ENCODE measurements at places on chromosomes 3 and 15.

DNA sequence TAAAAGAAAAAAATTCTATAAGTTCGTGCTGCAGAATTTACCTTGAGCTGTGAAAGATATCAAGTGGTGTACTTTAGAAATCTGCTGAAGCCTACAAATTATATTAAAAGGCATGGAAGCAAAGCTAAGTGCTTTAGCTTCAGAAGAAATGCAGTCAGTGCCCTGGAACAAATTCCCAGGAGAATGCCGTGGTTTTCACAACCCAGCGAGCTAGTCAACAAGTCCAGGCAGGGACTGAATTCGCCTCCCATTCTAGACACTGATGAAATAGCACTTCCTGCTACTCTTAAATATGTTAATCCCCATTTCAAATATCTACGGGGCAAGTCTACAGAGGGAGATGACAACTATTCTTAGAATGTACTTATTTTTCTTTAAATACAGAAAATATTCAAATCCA lies 326.4 kb upstream of the IGF1R start:
- no peaks in the 10 kb centered on the region for H3K4me1 ChIP-seq
- no peaks in the 10 kb centered on the region for H3K36me3 ChIP-seq
- no peak overlapping the region for H3K4me3 ChIP-seq
- no peak for DNase-seq
- H3K27me3 ChIP-seq: peaks cover 1% of the 10 kb centered on the region

GRCh38 chr3:36903119-36903882 lies 41.6 kb downstream of the TRANK1 start:
- DNase-seq: peak; percentile 42
- H3K4me3 ChIP-seq: peak overlapping the region; percentile 1
- peaks cover 5% of the 10 kb centered on the region for H3K36me3 ChIP-seq

GRCh38 chr15:71802770-71803169 lies 7.6 kb upstream of the NR2E3 start:
- no peaks in the 10 kb centered on the region for H3K36me3 ChIP-seq
- peak; percentile 62 for DNase-seq
- no peaks in the 10 kb centered on the region for H3K4me1 ChIP-seq

- no peak for DNase-seq
- no peak overlapping the region for H3K27ac ChIP-seq
- peaks cover 51% of the 10 kb centered on the region for H3K36me3 ChIP-seq
- H3K27me3 ChIP-seq: no peaks in the 10 kb centered on the region
Measured at GRCh38 chr3:88101142-88101541, 42.1 kb downstream of the ZNF654 start.

DNA sequence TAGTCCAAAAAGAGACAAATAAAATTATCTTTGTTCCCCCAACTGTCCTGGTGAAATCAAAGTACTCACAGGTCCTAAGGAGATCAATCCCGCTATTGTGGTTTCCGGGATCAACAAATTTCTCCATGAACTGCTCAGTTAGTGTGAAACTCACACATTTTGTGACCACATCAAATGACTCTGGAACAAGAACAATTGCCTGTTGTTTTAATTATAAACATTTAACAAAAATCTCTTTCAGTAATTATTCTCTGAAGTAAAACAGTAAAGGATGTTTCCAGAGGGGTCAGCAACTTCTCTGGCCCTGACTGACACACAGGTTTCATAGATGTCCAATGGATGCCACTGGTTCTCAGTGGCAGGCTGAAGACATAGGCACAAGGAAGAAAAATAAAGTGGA lies 3.9 kb downstream of the CLDND1 start:
- H3K4me3 ChIP-seq: peak overlapping the region; percentile 89
- no peaks in the 10 kb centered on the region for H3K27me3 ChIP-seq
- DNase-seq: no peak
- H3K4me1 ChIP-seq: peaks cover 65% of the 10 kb centered on the region
- peaks cover 73% of the 10 kb centered on the region for H3K36me3 ChIP-seq

GRCh38 chr15:68126396-68126795 lies 72.3 kb downstream of the PIAS1 start:
- H3K27me3 ChIP-seq: no peaks in the 10 kb centered on the region
- no peak for DNase-seq
- H3K4me3 ChIP-seq: no peak overlapping the region
- no peak overlapping the region for H3K27ac ChIP-seq
- H3K36me3 ChIP-seq: peaks cover 14% of the 10 kb centered on the region

GRCh38 chr3:34248352-34248751 lies 449.9 kb downstream of the PDCD6IP start:
- no peaks in the 10 kb centered on the region for H3K36me3 ChIP-seq
- peak; percentile 11 for DNase-seq

DNA sequence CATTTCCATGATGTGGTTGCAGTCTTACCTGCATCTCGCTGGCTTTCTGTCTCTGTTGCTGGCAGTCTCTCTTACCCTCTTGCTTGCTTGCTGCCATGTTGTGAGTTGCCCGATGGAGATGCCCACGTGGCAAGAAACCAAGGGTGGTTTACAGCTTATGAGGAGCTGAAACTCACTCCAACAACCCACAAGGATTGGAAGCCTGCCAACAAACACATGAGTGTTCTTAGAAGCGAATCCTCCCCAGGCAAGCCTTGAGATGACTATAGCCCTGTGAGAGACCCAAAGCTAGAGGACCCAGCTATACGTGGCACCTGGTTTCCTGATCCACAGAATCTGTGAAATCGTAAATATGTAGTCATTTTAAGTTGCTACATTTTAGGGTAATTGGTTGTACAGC lies 490.9 kb upstream of the ADAMTS9 start:
- no peak overlapping the region for H3K4me3 ChIP-seq
- no peak for DNase-seq
- no peak overlapping the region for H3K27ac ChIP-seq

DNA sequence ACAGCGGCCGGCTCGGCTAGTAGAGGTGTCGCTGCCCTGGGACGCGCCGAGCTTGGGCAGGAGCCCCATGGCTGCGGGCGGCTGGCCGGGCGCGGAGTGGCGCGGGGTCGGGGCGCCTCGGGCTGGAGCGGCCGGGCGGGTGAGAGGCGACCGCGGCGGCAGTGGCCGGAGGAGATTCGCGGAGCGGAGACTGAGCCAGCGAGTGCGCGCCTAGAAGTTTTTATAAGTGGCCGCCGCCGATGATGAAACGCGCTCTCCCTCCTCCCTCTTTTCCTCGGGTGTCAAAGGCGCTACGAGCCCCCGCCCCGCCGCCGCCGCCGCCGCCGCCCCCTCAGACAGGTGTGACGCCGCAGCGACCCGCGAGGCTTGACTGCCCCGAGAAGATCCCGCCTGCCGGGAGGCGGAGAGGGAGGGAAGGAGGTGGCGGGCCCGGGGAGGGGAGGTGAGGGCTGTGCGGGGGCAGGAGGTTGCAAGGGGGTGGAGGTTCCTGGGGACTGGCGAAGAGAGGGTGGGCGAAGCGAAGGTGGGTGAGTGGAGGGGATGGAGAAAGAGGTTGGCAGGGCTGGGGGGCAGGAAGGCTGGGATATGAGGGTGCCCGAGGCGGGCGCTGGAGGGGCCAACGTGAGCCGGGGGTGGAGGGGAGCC lies at the start of gene SLCO2A1:
Gene SLCO2A1 (minus strand): TSS at position 192 of the 645 bp plus-strand sequence. CDS start 123 bp downstream, at position 69.
- H3K4me1 ChIP-seq: peaks cover 2% of the 10 kb centered on the region
- no peak within 1 kb of the TSS for H3K27ac ChIP-seq
- peak; percentile 63 for DNase-seq
- H3K4me3 ChIP-seq: peak within 1 kb of the TSS; percentile 66
- H3K36me3 ChIP-seq: no peaks in the 10 kb centered on the region

GRCh38 chr3:100603469-100603868 lies 5.9 kb upstream of the ADGRG7 start:
- DNase-seq: peak; percentile 10
- H3K27me3 ChIP-seq: peaks cover 2% of the 10 kb centered on the region
- H3K4me1 ChIP-seq: peaks cover 15% of the 10 kb centered on the region
- H3K27ac ChIP-seq: peak overlapping the region; percentile 73
- no peaks in the 10 kb centered on the region for H3K36me3 ChIP-seq
- peak overlapping the region; percentile 54 for H3K4me3 ChIP-seq

- H3K27ac ChIP-seq: no peak overlapping the region
- no peaks in the 10 kb centered on the region for H3K27me3 ChIP-seq
- no peaks in the 10 kb centered on the region for H3K4me1 ChIP-seq
- no peaks in the 10 kb centered on the region for H3K36me3 ChIP-seq
- H3K4me3 ChIP-seq: no peak overlapping the region
Measured at GRCh38 chr3:80734483-80734882, 966.7 kb upstream of the ROBO1 start.

DNA sequence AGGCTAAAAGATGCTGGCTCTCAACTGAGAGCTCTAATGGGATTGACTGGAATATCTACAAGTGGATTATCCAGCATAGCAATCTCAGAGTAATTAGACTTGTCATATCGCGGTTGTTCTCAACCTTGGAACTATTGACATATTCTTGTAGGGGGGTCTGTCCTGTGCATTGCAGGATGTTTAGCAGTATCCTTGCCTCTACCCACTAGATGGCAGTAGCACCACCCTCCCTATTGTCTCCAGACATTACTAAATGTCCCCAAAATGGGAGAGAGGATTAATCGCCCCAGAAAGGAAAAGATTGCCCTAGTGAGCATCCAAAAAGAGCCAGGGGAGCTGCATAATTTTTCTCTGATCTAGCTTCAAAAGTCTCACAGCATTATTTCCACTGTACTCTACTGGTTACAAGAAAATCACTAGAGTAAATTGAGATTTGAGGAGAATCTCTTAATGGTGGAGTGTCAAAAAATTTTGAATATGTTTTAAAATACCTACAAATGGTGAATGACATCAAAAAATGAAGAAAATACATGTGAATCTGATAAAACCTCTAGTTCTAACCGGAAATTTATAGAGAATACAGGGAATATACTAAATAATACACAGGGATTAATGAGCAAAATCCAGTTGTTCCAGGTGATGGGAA lies 388.2 kb upstream of the AGTR1 start:
- no peaks in the 10 kb centered on the region for H3K4me1 ChIP-seq
- H3K27me3 ChIP-seq: no peaks in the 10 kb centered on the region
- no peak overlapping the region for H3K27ac ChIP-seq
- H3K4me3 ChIP-seq: no peak overlapping the region

DNA sequence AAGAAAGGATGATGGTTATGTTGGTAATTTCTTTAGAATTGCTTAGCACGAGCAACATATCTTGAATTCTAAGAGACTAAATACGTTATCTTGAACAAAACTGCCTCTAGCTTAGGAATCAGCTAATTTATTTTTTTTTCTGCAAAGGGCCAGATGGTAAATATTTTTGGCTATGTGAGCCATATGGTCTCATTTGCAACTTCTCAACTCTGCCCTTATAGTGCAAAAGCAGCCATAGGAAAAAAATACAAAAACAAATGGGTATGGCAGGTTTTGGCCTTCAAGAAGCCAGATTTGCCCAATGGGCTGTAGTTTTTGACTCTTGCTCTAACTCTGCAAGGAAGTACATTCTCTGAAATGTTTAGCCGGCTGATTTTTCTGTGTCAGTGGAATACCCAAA lies 11.9 kb downstream of the OXSM start:
- H3K36me3 ChIP-seq: no peaks in the 10 kb centered on the region
- no peak overlapping the region for H3K27ac ChIP-seq
- no peak for DNase-seq

DNA sequence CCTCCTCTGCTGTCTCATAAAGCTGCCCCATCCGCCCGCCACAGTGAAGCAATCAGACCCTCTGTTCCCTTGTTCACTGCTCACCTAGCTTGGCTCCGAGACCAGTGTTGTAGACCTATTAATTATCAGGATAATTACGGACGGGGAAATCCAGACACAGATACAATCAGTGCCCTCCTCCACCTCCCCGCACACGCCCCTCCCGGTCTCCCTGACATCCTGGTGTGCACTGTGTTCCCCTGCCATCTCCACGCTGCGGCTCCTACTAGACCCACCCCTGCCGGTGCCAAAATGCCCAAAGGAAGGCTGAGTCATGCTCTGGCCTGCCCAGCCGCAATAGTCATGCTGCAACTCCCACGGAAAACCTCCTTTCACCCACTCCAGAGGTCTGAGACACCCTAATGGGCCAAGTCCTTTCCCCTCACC lies 277.3 kb upstream of the TLE3 start:
- H3K4me1 ChIP-seq: no peaks in the 10 kb centered on the region
- no peaks in the 10 kb centered on the region for H3K36me3 ChIP-seq
- H3K27ac ChIP-seq: no peak overlapping the region
- peaks cover 11% of the 10 kb centered on the region for H3K27me3 ChIP-seq

- DNase-seq: no peak
- H3K27me3 ChIP-seq: no peaks in the 10 kb centered on the region
- H3K4me1 ChIP-seq: peaks cover 2% of the 10 kb centered on the region
- H3K4me3 ChIP-seq: no peak overlapping the region
- no peak overlapping the region for H3K27ac ChIP-seq
- H3K36me3 ChIP-seq: no peaks in the 10 kb centered on the region
Measured at GRCh38 chr15:51759557-51760070, 8.2 kb downstream of the TMOD2 start.

- H3K4me1 ChIP-seq: no peaks in the 10 kb centered on the region
- no peak overlapping the region for H3K4me3 ChIP-seq
- no peak for DNase-seq
- peaks cover 37% of the 10 kb centered on the region for H3K36me3 ChIP-seq
Measured at GRCh38 chr3:45406772-45407171, 18.4 kb downstream of the LARS2 start.

DNA sequence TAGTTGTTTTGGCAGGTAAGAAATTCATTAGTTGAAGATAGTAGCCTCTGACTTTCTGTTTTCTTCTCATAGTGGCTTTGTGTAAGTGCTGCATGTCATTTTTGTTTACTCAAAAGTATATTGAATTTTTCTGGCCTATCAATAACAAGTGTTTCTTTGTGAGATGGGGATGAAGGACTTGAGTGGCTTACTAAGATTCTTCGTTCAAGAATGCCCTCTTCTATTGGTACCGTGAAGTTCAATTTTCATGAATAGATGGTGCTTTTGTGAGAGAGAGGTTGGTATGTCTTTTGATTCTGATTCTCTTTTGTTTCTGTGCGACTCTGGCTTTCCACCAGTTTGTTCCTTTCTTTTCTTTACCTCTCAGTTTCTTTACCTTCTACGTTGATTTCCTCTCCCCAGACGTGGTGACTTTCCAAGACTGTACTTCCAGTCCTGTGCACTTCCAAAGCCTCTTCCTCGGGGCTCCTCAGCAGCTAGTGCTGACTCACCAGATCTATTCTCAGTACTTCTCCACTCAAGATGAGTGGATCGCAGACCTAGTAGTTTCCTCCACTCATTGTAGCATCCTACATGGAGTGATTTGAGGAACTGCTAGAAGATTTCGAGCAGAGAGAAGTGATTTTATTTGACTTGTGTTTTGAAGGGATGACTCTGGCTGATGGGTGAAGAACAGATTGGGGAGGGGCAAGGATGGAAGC lies 82.0 kb upstream of the EPHB3 start:
- H3K36me3 ChIP-seq: no peaks in the 10 kb centered on the region
- no peak overlapping the region for H3K4me3 ChIP-seq
- DNase-seq: no peak
- H3K4me1 ChIP-seq: no peaks in the 10 kb centered on the region
- peaks cover 22% of the 10 kb centered on the region for H3K27me3 ChIP-seq

DNA sequence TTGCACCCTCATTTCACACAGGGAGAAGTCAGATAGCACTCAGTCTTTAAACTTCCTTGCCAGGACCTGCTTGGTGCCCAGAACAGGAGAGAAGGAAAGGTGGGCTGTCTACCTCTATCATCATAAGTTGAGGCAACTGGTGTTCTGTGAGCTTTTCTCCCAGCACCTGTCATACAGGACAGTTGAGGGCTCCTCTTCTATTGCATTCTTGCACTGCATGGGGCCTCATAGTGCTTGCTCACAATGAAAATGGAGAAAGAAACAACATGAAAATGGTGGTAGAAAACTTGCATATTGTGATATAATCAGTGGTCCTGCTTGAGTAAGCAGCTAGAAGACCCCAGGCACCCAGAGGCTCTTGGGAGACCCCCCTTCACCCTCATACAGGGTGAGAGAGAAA lies 311.7 kb upstream of the GOLIM4 start:
- H3K4me1 ChIP-seq: no peaks in the 10 kb centered on the region
- H3K27ac ChIP-seq: no peak overlapping the region
- H3K4me3 ChIP-seq: no peak overlapping the region
- H3K36me3 ChIP-seq: no peaks in the 10 kb centered on the region
- H3K27me3 ChIP-seq: no peaks in the 10 kb centered on the region

GRCh38 chr3:188214442-188214841 lies 60.5 kb downstream of the LPP start:
- no peak for DNase-seq
- peaks cover 7% of the 10 kb centered on the region for H3K36me3 ChIP-seq
- no peak overlapping the region for H3K27ac ChIP-seq
- H3K27me3 ChIP-seq: no peaks in the 10 kb centered on the region
- H3K4me1 ChIP-seq: peaks cover 21% of the 10 kb centered on the region
